ENCODE measurements at places on chromosomes 5 and 9.
A peak's percentile ranks its signal among the peaks of the same experiment; 100 is the strongest.

- no peak for DNase-seq
Observed at GRCh38 chr9:98304381-98304780, 48.9 kb upstream of the TBC1D2 start.

GRCh38 chr9:133784731-133785561, 46.8 kb upstream of the SARDH start:
- no peak for DNase-seq

DNA sequence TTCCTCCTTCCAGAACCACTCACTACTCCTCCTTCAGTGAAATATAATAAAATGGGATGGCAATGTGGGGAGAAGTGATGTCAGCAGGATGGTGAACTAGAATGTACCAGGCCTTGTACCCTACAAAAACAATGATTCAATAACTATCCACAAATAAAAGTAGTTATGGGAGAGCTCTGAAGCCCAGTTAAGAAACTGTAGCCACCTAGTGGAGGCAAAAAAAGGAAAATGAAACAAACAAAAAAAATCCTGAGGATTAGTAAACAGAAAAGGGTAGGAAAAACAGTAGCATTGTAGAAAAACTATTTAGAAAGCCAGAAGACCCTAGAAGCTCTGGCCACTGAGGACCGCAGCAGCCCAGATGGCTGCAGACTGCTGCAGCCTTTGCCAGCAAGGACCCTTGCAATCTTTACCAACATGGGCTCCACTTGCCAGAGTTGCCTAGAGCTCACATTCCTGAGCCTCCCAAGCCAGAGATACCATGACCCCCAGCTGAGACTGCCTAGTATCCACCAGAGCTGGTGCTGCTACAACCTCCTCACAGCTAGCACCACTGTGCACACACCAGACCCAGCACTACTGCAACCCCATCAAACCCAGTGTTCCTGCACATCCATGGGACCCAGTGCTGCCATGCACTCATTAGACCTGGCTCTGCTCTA, 259.7 kb upstream of the MSX2 start:
- DNase-seq: no peak

GRCh38 chr5:3034881-3035280, 283.4 kb upstream of the IRX2 start:
- no peak for DNase-seq

GRCh38 chr5:153941265-153941664, 97.4 kb downstream of the FAM114A2 start:
- no peak for DNase-seq

DNA sequence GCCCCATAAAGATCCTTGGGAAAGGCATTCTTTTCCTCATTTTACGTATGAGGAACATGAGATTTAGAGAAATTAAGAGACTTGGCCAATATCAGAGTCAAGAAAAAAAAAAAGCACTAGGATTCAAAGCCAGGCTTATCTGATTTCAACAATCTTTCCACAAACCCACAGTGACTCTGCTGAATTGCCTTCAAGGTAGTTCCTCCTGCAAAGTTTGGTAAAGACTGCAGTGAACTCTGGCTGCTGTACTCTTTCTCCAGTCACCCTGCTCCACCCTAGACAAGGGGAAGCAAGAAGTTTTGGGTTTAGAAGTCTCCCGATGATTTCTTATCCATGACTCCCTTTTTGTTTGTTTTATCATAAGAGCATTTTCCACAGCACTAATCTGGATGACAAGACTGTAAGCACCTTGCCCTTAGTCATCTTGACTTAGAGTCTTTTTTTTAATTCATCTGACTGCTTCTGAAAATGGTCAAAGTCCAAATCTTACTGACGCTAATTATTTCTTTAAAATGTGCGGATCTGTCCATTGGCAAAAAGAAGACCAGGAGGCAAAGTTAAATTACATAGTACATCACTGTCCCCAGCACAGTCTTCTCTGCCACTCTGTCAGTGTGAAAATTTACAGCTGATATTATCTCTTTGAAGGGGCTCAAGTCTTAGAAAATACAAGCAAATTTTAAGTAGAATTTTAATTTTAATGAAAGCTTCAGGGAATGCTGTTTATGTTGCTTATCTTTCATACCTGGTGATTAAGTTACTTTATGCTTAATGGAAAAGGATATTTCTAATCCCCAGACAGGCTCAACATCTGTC, 180.1 kb downstream of the TTLL11 start:
- no peak for DNase-seq

- no peak for DNase-seq
Observed at GRCh38 chr5:110463106-110463505, 263.4 kb downstream of the TMEM232 start.

- DNase-seq: no peak
Observed at GRCh38 chr5:173035904-173036707, 20.0 kb upstream of the CREBRF start.

DNA sequence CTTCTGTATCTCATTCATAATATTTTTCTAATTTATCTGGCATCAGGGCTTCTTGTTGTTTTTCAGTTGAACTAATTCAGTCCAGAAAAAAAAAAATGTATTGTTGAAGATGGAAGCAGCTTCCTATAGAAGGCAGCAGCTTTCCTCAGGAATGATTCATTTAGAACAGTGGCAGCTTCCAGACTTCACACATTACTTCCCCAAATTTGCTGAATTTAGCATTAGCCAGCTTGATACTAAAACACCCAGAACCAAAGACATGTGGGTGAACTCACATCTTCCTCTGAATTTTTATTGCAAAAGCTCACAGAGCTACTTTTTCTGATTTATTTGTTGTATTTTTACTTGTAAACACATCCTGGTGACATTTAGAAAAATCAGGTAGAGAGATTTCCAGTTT, 53.8 kb downstream of the HCN1 start:
- no peak for DNase-seq

DNA sequence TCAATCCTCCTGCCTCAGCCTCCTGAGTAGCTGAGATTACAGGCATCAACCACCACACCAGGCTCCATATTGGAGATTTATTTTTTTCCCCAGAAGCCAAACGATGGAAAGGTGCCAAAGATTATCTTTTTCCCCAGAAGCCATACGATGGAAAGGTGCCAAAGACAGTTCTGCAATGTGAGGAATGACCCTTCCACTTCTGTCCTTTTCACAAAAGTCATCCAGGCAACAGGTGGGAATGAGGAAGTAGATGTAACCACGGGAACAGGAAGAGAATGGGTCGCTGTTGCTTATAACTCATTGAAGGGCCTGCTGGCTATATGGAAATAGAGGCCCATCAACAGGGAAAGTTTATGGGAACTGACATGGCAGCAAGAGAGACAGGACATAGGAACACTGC, 233.7 kb upstream of the MSX2 start:
- DNase-seq: no peak

DNA sequence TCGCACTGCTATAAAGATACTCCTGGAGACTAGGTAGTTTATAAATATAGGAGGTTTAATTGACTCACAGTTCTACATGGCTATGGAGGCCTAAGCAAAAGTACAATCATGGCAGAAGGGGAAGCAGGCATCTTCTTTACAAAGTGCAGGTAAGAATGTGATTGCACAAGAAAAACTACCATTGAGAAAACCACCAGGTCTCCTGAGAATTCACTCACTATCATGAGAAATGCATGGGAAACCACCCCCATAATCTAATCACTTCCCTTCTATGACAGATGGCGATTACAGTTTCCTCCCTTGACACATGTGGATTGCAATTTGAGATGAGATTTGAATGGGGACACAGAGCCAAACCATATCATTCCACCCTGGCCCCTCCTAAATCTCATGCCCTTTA, 121.2 kb upstream of the ST8SIA4 start:
- DNase-seq: no peak

DNA sequence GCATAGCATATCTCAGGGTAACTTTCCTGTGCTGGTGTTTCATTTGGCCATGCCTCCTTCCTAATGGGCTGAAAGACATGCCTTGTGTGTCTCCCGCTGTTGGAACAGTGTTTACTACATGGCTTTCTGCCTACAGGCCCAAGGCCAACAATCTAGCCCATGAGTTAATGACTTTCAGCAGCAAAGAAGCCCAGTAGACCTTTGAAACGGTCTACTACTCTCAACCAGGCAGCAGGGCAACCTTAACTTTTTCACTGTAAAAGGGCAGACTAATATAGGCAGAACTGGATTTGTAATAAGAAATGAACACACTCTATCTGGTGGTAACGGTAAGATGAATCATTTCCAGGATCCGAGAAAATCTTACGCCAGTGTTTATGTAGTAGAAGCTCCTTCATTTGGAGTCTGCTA, 21.0 kb downstream of the C5orf15 start:
- no peak for DNase-seq

DNA sequence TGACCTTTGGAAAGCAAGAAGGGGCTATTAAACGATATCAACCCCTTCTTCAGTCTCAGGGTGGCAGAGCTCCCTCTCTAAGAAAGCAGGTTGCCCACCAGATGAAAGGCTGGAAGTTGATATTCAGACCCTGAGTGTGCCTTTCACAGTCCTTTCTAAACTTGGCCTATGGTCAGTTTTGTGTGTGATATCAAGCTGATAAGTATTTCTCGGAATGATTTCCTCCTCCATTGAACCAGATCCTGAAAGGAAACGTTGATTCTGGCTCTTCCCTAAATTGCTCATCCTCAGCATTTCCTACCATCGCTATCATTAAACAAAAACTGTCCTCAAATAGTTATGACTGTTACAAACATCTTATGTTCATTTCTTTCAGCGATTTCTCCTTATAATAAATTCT, 130.4 kb downstream of the CEMIP2 start:
- no peak for DNase-seq

- DNase-seq: no peak
Observed at GRCh38 chr5:142860270-142860669, 90.1 kb downstream of the ARHGAP26 start.

GRCh38 chr5:73218552-73219171, 45.7 kb downstream of the TMEM174 start:
- DNase-seq: peak; percentile 7

- no peak for DNase-seq
Observed at GRCh38 chr9:7058473-7058872, 300.7 kb downstream of the KDM4C start.

GRCh38 chr5:62450259-62450658, 37.7 kb downstream of the IPO11 start:
- no peak for DNase-seq

- DNase-seq: no peak
Observed at GRCh38 chr9:6802926-6803325, 45.2 kb downstream of the KDM4C start.

- DNase-seq: no peak
Observed at GRCh38 chr9:109948453-109948852, 168.5 kb downstream of the PALM2AKAP2 start.

- DNase-seq: no peak
Observed at GRCh38 chr5:77306531-77306930, 96.1 kb downstream of the PDE8B start.

- DNase-seq: peak; percentile 64
Observed at GRCh38 chr5:54093081-54093492, 217.3 kb downstream of the ARL15 start.

GRCh38 chr5:110625376-110625999, 101.0 kb downstream of the TMEM232 start:
- DNase-seq: peak; percentile 2

GRCh38 chr5:8299716-8300115, 430.8 kb downstream of the MTRR start:
- no peak for DNase-seq

DNA sequence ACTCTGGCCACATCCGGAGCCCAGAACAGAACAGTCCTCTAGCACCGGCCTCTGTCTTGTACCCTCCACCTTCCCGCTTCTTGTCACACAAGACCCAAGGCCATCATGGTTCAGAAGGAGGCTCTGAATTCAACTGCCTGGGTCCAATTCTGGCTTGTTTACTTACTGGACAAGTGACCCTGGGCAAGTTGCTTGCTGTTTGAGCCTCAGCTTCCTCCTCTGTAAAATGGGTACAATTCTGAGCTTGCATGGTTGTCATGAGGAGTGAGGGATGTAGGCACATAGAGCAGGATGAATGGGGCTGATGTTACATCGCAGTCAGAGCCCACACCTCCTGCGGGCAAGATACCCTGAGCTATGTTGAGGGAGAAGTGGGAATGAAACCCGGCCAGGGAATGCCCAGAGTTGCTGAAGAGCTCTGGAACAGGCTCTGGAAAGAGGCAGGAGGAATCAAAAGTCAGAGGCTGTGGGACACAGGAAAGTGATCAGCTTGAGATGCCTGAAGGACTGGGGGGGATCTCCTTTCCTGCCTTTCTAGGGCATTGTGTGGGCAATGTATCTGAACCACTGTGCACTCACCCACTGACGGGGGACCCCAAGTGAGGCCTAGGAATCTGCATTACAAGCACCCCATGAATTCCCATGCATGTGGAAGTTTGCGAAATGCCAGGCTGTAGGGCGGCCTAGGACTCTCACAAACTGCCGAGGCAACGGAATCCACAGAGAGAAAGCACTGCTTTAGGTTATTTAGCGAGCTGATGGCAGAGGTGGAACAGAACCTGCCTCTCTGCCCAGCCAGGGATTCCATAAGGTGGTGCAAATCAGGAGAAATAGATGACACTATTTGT, 29.4 kb upstream of the IL17B start:
- DNase-seq: no peak

DNA sequence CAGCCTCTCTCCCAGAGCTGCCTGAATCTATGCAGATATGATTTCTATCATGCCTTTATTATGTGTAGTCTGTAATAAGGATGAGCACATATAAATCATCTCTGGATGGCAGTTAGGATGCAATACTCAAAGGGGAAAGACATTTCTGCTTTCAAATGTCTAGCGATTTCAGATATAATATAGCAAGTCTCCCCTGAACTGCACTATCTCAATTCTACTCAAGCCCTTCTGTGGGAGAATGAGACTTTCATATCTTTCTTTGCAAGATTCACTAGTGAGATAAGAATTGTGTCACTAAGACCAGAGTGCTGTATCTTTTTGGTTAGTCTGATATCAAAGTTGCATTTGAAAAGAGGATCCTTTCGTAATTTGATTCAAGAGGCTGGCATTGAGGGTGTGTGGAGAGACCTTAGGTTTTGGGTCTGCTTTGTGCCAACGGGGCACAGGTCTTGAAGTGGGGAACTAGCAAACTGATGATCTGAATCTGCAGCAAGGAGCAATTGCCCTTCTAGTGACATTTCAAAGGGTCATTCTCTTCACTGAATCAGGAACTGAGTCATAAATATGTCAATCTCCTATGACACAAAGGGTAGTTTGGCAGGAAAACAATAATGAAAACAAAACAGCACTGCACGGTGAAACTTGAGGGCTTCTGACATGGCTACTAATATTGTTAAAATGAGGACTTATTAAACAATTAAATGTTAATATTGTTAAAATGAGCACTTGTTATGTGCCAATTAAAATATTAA, 305.5 kb upstream of the CLINT1 start:
- DNase-seq: no peak

GRCh38 chr5:54254482-54255198, 55.7 kb downstream of the ARL15 start:
- DNase-seq: no peak

GRCh38 chr5:179301376-179301775, 43.9 kb downstream of the ADAMTS2 start:
- DNase-seq: no peak
